MM.1S (cell line): ENCODE measurements at places on chromosomes 1 and 21.

- H3K4me3 ChIP-seq, result no peak overlapping the region
- no peaks in the 10 kb centered on the region for H3K36me3 ChIP-seq
- H3K27ac ChIP-seq, result no peak overlapping the region
- peaks cover 85% of the 10 kb centered on the region for H3K27me3 ChIP-seq
- H3K4me1 ChIP-seq, result no peaks in the 10 kb centered on the region
Measured at GRCh38 chr1:204996981-204997380, 46.0 kb upstream of the CNTN2 start.

- peaks cover 5% of the 10 kb centered on the region; the same call in 1 of the 2 replicates for H3K27me3 ChIP-seq
- no peak for DNase-seq
- H3K4me3 ChIP-seq, result no peak within 1 kb of the TSS
- no peaks in the 10 kb centered on the region for H3K36me3 ChIP-seq
- H3K4me1 ChIP-seq, result no peaks in the 10 kb centered on the region
Measured at GRCh38 chr1:26067432-26067911, at the start of gene TRIM63. TSS of gene TRIM63 (minus strand) at chr1:26067630. CDS start at chr1:26067494, 136 bp downstream.

GRCh38 chr1:101713760-101714159 is 283.0 kb downstream of the OLFM3 start:
- no peaks in the 10 kb centered on the region for H3K27me3 ChIP-seq
- no peaks in the 10 kb centered on the region for H3K4me1 ChIP-seq
- H3K4me3 ChIP-seq, result no peak overlapping the region

DNA sequence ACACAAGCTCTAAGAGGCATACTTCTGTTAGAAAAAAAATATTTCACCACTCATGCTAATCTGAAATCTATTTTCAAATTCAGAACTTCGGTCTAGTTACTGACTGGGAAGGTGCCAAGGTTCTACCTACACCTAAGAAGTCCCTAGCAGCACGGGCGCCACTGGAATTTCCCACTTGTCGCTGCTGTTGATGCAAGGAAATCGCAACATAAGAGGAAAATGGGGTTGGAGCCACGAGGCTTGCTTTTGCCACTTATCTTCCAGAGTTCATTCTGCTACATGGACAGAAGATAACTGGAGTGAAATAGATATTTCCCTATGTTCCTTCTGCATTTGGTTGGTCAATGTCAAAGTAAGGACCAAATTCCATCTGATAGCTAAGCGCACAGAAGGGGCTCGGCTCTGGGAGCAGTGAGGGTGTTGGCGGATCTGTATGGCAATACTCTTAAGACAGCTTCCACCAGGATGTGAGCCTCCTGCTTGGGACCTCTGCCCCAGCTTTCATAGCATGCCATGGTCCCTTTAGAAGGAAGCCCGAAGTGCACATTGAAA is 47.2 kb downstream of the RCAN1 start:
- no peaks in the 10 kb centered on the region for H3K4me1 ChIP-seq
- no peaks in the 10 kb centered on the region for H3K27me3 ChIP-seq
- H3K4me3 ChIP-seq, result no peak overlapping the region
- H3K36me3 ChIP-seq, result no peaks in the 10 kb centered on the region

DNA sequence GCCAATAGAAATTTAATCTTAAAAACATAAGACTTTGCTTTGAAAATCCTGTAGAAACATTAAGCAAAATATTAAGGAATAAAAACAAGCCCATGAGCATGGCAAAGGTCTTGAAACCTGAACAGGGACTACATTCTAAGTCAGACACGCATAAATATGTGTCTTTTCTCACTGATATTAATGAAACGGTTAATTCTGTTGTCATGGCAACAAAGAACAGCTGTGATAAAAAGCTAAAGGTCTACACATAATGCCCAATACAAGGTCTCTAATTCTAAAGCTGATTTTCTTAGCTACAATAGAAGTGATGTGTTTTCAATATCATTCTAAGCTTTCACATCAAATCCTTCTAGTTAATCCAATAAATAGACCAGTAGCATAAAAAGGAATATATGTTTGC is 331.7 kb downstream of the PTBP2 start:
- H3K27ac ChIP-seq, result no peak overlapping the region
- no peaks in the 10 kb centered on the region for H3K4me1 ChIP-seq
- H3K4me3 ChIP-seq, result no peak overlapping the region
- DNase-seq, result no peak
- H3K36me3 ChIP-seq, result no peaks in the 10 kb centered on the region

DNA sequence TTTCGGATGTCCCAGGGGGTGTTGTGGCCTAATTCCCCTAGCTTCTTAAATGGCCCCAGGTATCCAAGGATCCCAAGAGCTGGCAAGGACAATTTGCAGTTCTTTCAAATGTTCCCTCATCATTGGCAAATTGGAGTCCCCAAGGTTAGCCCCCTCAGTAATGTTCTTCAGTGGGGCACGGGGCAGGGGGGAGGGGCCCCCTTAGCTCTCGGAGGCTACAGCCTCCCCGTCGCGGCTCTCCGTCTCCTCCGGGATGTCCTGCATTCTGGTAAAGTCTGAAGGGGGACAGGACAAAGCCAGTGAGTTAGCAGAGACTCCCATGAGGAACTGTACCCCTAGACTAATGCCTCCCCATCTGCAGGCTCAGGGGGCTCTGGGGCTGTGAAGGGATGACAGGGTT is 6.3 kb downstream of the RXFP4 start:
- H3K4me1 ChIP-seq, result peaks cover 87% of the 10 kb centered on the region
- no peak overlapping the region for H3K4me3 ChIP-seq
- DNase-seq, result no peak
- no peaks in the 10 kb centered on the region for H3K27me3 ChIP-seq
- peaks cover 31% of the 10 kb centered on the region for H3K36me3 ChIP-seq

GRCh38 chr1:235745503-235746136 is 96.0 kb upstream of the GNG4 start:
- no peak overlapping the region for H3K4me3 ChIP-seq
- no peak for DNase-seq
- H3K27me3 ChIP-seq, result no peaks in the 10 kb centered on the region
- H3K36me3 ChIP-seq, result no peaks in the 10 kb centered on the region
- no peak overlapping the region for H3K27ac ChIP-seq
- no peaks in the 10 kb centered on the region for H3K4me1 ChIP-seq

GRCh38 chr1:5913876-5914275 is 78.3 kb downstream of the NPHP4 start:
- no peak for DNase-seq
- no peaks in the 10 kb centered on the region for H3K4me1 ChIP-seq
- H3K36me3 ChIP-seq, result no peaks in the 10 kb centered on the region
- no peak overlapping the region for H3K4me3 ChIP-seq

GRCh38 chr1:243851257-243851756 is 1.3 kb upstream of the AKT3 start:
- DNase-seq, result no peak
- no peaks in the 10 kb centered on the region for H3K36me3 ChIP-seq
- peak overlapping the region; percentile 69; the same call in 1 of the 2 replicates for H3K27ac ChIP-seq
- H3K27me3 ChIP-seq, result peaks cover 11% of the 10 kb centered on the region; the same call in 1 of the 2 replicates
- H3K4me1 ChIP-seq, result peaks cover 18% of the 10 kb centered on the region

DNA sequence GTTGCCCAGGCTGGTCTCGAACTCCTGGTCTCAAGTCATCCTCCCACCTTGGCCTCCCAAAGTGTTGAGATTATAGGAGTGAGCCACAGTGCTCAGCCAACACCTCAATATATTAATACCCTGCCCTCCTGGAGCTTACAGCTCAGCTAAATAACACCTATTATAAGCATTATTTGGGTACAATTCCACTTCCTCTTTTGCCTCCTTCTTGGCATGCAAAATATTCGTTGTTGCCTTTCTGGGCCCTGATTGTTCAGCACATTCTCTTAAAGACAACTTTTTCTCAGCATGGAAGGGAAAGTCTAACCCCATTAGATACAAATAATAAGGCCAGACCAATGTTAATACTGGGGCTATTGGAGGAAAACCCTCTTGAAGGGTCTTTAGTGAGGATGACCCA is 2.8 kb downstream of the PAQR7 start:
- peaks cover 9% of the 10 kb centered on the region; the same call in 1 of the 2 replicates for H3K27me3 ChIP-seq
- H3K4me3 ChIP-seq, result no peak overlapping the region
- H3K4me1 ChIP-seq, result peaks cover 6% of the 10 kb centered on the region; the same call in 1 of the 2 replicates
- H3K27ac ChIP-seq, result no peak overlapping the region
- peak; percentile 14 for DNase-seq

GRCh38 chr1:156474966-156475365 is 25.6 kb downstream of the MEF2D start:
- no peaks in the 10 kb centered on the region for H3K27me3 ChIP-seq
- H3K4me3 ChIP-seq, result no peak overlapping the region
- H3K4me1 ChIP-seq, result no peaks in the 10 kb centered on the region
- H3K27ac ChIP-seq, result no peak overlapping the region
- DNase-seq, result no peak
- H3K36me3 ChIP-seq, result peaks cover 40% of the 10 kb centered on the region

DNA sequence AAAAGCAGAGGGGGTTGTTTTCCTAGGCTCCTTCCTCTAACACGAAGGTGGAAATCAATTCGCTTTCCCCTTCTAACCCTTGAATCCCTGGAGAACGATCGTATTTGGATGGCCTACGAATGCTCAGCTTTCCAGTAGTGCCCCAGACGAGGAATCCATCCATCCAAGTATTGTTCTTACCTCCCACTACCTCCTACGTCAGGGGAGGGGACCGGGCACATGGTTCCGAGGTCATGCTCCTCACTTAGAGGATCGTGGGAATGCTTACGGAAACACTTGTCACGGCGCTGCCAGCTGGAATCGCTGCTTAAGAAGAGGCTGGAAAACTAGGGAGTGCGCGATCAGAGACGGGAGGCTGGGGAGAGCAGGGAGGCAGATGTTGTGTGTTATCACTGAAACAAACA is 47.4 kb downstream of the CAPZB start:
- no peak overlapping the region for H3K4me3 ChIP-seq
- no peak overlapping the region for H3K27ac ChIP-seq
- no peaks in the 10 kb centered on the region; the same call in 1 of the 2 replicates for H3K36me3 ChIP-seq
- no peaks in the 10 kb centered on the region for H3K27me3 ChIP-seq
- H3K4me1 ChIP-seq, result no peaks in the 10 kb centered on the region

- DNase-seq, result no peak
- no peak overlapping the region for H3K27ac ChIP-seq
- H3K4me3 ChIP-seq, result no peak overlapping the region
- H3K4me1 ChIP-seq, result no peaks in the 10 kb centered on the region
- no peaks in the 10 kb centered on the region for H3K36me3 ChIP-seq
Measured at GRCh38 chr1:67978890-67979516, 71.4 kb downstream of the DIRAS3 start.

- H3K27me3 ChIP-seq, result no peaks in the 10 kb centered on the region
- no peak for DNase-seq
Measured at GRCh38 chr1:5936621-5937372, 55.4 kb downstream of the NPHP4 start.

GRCh38 chr21:44297525-44298290 is 2.1 kb upstream of the PFKL start:
- 0 out of 2 replicates have a peak overlapping the region, but pooled peaks have one; percentile 9 for H3K4me3 ChIP-seq
- H3K36me3 ChIP-seq, result no peaks in the 10 kb centered on the region
- DNase-seq, result peak; percentile 91
- peak overlapping the region; percentile 84; the same call in 1 of the 2 replicates for H3K27ac ChIP-seq
- peaks cover 30% of the 10 kb centered on the region for H3K27me3 ChIP-seq
- peaks cover 19% of the 10 kb centered on the region for H3K4me1 ChIP-seq

GRCh38 chr1:81867235-81867634 is 66.5 kb downstream of the ADGRL2 start:
- H3K4me3 ChIP-seq, result no peak overlapping the region
- DNase-seq, result no peak
- H3K4me1 ChIP-seq, result no peaks in the 10 kb centered on the region
- no peak overlapping the region for H3K27ac ChIP-seq
- no peaks in the 10 kb centered on the region for H3K27me3 ChIP-seq
- no peaks in the 10 kb centered on the region for H3K36me3 ChIP-seq

- no peaks in the 10 kb centered on the region for H3K36me3 ChIP-seq
- H3K27me3 ChIP-seq, result 0 out of 2 replicates have a peak, but pooled peaks cover 3% of the 10 kb centered on the region
- no peak overlapping the region for H3K4me3 ChIP-seq
- no peaks in the 10 kb centered on the region for H3K4me1 ChIP-seq
Measured at GRCh38 chr1:25068829-25069228, 138.8 kb upstream of the RUNX3 start.

GRCh38 chr1:10388387-10388715 is 10.5 kb upstream of the PGD start:
- H3K27me3 ChIP-seq, result no peaks in the 10 kb centered on the region
- no peaks in the 10 kb centered on the region for H3K36me3 ChIP-seq
- H3K4me3 ChIP-seq, result no peak overlapping the region
- H3K27ac ChIP-seq, result no peak overlapping the region

DNA sequence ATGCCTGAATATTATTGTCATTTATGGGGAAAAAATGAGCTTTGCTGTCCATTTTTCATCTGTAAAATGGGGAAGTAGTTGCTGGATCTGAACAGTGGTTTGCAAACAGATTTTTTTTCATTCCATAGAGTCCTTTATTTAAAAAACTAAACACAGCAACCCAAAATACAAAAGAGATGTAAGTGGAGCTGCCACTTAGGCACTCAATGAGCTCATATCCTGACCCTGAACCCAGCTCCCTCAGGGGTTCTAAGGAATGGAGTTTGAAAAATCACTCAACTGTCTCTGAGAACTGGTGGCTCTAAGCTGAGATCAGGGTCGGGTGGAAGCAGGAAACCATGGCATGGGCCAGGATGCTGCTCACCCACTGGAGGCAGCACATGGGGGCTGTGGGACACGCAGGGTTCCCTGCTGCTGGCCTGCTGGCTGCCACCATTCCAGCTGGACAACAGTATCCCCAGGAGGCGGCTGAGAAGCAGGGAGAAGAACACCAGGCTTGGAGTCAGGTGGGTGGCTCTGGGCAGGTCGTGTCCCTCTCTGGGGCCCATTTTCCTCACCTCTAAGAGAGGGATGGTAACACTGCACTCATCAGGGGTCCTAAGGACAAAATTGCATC is 9.6 kb upstream of the ECE1 start:
- no peak for DNase-seq
- H3K4me3 ChIP-seq, result no peak overlapping the region
- H3K36me3 ChIP-seq, result no peaks in the 10 kb centered on the region
- H3K4me1 ChIP-seq, result peaks cover 16% of the 10 kb centered on the region
- no peak overlapping the region for H3K27ac ChIP-seq

DNA sequence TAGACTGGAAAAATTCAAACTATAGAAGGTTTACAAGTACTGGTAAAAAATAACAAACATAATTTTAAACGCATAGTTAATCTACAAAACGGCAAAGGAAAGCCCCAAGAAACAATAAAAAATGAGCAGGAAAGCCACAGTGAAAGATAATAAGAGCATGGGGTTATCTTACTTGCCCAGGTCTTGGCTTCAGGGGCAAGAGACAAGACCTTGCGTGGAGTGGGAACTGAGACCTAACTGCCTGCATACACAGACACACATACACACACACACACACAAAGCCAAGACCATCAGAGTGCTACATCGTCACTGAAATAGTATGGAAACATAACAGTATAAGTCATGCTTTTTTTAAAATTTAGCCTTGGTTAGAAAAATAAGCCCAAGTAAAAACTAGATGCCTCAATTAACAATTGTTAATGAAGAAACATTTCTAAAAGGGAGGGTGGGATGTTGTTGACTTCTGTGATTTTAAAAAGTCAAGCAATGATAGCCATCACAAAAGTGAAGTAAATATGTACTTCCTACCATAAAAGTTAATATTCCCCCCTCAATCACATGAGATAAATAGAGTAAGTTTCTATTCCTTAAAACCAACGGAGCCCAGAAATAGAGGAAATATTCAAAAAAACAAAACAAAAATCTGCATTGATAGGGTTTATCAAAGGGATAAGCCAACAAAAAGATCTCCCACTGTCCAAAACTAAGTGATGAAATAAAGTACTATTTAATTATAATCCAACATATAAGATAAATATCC is 29.4 kb upstream of the CRP start:
- no peak for DNase-seq
- H3K4me3 ChIP-seq, result no peak overlapping the region

GRCh38 chr21:35303085-35303484 is 254.0 kb upstream of the RUNX1 start:
- no peaks in the 10 kb centered on the region for H3K4me1 ChIP-seq
- H3K27me3 ChIP-seq, result no peaks in the 10 kb centered on the region
- H3K27ac ChIP-seq, result no peak overlapping the region
- no peak overlapping the region for H3K4me3 ChIP-seq
- H3K36me3 ChIP-seq, result no peaks in the 10 kb centered on the region
- DNase-seq, result no peak
